Stimulated activated CD4-positive, alpha-beta T cell treated with anti-CD3 and anti-CD28 coated beads, TNF-alpha, amount 100 ng/mL, for 1 hour (primary cell): ENCODE measurements at places on chromosomes 16 and 17.

GRCh38 chr17:4956493-4957061, 5.7 kb downstream of the ENO3 start:
- DNase-seq, result no peak

GRCh38 chr17:41413982-41414381, 10.4 kb downstream of the KRT37 start:
- no peak for DNase-seq

DNA sequence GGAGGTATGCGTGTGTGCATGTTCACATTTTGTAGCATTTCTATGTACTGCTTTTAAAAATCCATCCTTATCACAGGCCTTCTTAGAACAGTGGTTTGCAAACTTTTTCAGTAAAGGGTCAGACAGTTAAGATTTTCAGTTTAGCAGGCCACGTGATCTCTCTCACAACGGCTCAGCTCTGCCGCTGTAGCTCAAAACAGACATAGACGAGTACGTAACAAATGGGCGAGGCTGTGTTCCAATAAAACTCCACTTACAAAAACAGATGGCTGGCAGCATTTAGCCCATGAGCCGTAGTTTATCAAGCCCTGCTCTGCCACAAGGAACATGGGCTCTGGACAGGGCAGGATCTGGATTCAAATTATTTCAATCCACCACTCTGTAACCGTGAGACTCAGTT, 141.8 kb downstream of the XYLT1 start:
- no peak for DNase-seq

DNA sequence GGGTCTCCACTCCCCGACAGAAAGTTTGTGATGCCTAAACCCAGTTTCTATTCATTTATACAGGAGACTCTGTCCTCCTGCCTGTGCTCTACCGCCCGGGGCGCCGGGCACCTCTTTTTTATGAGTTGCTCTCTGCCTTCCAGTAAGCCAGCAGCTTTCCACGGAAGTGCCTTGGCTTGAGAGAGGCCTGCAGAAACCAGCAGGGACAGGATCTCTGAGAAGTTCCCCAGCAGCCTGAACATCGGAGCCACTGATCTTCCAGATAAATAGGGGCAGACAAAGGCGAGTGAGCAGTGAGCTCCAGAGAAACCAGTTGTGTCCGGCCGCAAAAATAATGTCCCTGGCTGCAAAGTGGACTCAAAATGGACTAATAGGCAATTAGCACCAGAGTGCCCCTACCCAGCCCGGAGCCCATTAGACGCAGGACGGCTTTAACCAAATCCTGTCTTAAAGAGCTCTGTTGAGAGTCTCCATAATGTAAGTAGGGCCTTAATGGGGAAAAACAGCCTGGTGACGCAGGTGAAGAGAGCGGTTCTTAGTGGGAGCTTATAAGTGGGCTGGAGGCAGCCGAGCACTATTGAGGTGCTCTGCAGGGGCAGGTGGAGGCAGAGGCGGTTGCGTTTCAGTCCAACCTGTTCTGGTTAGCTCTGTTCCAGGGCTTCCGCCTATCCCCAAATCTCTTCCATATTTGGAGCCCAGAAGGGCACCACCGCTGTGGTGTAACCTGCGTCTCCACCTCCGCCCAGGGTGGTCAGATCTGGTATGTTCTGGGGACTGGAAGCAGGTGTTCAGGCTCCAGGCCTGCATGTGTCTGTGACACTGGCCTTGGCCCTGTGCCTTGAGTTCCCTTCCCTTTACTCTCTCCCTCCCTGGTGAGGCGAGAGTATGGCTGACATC, 74.1 kb downstream of the NT5M start:
- no peak for DNase-seq

- no peak for DNase-seq
Observed at GRCh38 chr17:76345377-76345974, 8.2 kb downstream of the PRPSAP1 start.

- no peak for DNase-seq
Observed at GRCh38 chr16:61419791-61420190, 616.4 kb downstream of the CDH8 start.

DNA sequence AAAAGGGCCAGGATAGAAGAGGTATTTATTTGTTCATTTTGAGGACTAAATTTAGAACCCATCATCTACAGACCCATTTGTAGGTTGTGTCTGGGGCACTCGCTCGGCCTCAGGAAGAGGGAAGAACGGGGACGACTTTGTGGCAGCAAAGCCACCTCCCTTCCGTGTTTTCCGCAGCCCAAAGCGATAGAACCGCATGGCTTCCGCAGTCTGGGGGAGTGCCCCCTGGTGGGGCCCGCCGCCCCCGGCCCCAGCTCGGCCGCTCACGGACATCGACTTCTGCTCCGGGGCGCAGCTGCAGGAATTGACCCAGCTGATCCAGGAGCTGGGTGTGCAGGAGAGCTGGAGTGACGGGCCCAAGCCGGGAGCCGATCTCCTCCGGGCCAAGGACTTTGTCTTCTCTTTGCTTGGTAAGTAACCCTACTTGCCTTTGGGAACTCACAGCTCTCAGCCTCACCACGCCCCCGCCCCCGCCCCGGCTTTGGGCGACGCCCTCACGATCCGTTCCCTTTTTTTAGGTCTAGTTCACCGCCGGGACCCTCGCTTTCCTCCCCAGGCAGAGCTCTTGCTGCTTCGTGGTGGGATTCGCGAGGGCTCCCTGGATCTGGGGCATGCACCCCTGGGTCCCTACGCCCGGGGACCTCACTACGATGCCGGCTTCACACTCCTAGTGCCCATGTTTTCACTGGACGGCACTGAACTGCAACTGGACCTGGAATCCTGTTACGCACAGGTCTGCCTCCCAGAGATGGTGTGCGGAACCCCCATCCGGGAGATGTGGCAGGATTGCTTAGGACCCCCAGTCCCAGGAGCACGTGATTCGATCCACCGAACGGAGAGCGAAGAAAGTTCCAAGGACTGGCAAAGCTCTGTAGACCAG, 681 bp downstream of the TMEM102 start:
- no peak for DNase-seq

DNA sequence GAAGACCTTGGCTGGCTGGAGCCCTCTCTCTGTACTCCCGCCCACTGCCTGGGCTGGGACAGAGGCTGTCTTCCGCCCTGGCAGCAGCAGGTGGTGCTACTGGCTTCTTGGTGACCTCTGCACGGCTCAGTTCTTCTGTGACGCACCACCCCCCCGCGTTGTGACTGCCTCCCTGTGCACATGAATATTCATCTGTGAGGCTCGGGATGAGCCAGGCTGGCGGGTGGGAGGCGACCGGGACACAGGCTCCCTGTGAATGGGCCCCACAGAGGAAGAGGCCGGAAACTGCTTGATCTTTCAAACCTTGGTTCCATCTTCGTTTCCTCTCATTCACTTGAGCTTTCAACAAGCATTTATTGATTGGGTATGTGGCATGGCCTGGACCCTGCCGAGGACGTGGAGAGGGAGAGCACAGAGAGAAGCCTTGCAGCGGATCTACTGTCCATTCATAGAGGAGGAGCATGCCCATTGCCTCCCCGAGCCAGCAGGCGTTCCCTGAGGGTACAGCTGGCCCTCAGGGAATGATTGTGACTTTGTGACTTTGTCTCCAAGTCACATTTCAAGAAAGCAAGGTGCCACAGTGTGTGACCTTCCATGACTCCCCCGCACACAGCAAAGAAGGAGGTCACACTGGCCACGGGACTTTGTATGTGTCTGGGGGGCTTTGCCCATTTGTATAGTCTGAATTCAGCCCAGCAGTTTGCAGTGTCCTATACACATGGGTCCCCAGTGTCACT, 45.0 kb downstream of the B9D1 start:
- no peak for DNase-seq

DNA sequence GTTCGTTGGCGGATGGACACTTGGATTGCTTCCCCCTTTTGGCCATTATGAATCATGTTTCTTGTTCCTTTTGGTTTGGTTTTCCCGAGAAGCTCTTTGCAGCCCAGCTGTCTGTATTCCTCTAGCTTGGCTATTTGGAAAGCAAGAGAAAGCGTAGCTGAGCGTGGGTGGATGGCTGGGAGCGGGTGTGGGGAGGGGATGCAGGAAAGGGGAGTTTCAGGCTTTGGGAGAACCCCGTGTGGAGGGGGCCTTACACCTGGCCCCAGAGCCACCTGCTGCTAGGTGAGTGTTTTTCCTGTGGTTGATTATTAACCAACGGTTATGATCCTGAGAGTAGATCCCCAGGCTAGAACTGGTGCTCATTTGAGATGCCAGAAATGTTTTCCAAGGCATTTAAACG, 103.7 kb downstream of the RAP1GAP2 start:
- DNase-seq, result no peak

DNA sequence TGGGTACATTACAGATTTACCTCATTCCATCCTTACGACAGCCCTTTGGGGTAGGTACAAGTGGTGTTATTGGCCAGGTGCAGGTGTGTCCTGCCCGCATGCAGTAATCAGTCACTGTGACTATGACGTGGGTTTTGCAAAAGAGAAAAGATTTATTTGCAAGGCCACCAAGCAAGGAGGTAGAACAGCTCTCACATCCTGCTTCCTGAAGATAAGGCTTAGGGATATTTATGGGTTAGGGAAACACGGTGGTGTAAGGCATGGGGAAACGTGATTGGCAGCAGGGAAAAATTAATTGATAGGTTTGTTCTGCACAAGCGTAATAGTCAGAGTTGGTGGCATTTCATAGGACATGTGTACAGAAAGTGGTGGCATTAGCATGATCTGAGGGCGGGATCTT, 214.8 kb downstream of the PARN start:
- no peak for DNase-seq

DNA sequence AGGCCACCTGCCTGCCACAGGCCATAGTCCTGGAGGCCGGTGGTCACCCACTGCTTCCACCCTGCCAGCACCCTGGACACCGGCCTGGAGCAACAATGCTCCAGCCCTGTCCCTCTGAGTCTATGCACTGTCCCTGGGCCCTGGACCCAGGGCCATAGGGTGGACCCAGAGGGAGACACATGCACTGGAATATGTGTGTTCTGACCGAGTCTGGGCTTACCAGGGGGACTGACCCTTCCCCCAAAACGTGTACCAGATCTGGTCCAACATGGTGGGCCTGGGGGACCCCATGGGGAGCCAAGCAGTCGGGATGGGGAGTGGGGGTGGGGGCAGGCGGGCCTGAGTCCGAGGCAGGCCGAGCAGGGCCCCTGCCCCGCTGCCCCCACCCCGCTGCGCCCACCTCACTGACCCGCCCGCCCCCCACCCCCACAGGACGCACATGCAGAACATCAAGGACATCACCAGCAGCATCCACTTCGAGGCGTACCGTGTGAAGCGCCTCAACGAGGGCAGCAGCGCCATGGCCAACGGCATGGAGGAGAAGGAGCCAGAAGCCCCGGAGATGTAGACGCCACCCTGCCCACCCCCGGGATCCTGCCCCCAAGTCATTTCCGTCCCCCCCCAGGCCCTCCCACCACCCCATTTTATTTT, 357.4 kb downstream of the SEC14L1 start:
- no peak for DNase-seq

DNA sequence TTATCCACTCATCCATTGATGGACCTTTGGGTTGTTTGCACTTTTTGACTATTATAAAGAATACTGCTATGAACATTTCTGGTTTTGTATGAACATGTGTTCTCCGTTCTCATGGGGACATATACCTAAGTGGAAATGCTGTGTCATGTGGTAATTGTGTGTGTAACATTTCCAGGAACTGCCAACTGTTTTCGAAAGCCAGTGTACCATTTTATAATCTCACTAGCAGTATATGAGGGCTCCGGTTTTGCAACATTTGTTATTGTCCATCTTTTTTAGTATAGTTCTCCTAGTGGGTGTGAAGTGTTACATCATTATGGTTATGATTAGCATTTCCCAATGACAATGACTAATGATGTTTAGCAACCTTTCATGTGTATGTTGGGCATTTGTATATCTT, 5.1 kb upstream of the TRIM25 start:
- no peak for DNase-seq

- no peak for DNase-seq
Observed at GRCh38 chr16:5971924-5972323, 874.3 kb upstream of the EEF2KMT start.

DNA sequence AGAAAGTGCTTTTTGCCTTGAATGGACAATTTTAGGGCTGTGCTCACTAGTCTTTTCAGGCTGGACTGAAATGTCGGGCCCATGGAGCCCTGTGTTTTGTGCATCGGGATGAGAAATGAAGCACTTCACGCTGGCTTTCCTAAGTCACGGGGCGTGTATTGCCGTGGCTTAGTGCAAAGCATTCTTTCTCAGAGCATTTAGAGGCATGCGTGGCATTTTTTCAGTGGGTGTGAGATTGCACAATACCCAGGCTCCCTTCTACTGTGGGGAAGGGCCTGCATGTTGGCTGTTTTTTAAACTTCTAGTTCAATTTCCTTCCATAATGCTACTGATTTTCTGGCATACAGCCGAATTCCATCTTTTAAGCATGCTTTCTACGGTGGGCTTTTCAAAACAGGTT, 12.6 kb upstream of the POLR3E start:
- no peak for DNase-seq

GRCh38 chr16:58366247-58367031, 25.8 kb upstream of the GINS3 start:
- DNase-seq, result no peak

DNA sequence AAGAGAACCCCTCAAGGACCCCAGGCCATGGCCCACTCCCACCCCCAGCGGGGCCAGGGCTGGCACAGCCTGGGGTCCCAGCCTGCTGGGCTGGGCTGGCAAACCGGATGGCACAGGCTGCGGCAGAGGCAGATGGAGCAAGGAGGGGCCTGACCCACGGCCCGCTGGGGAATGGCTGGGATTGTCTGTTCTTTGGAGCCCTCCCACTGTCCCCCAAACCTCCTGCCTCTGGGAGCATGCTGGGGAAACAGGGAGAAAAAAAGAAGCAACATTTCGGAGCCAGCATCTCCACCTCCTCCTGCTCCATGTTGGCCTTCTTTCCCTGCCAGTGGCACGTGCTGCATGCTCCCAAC, 37.1 kb upstream of the LHX1 start:
- DNase-seq, result no peak

GRCh38 chr16:66970775-66971720, 10.0 kb downstream of the CES3 start:
- no peak for DNase-seq

DNA sequence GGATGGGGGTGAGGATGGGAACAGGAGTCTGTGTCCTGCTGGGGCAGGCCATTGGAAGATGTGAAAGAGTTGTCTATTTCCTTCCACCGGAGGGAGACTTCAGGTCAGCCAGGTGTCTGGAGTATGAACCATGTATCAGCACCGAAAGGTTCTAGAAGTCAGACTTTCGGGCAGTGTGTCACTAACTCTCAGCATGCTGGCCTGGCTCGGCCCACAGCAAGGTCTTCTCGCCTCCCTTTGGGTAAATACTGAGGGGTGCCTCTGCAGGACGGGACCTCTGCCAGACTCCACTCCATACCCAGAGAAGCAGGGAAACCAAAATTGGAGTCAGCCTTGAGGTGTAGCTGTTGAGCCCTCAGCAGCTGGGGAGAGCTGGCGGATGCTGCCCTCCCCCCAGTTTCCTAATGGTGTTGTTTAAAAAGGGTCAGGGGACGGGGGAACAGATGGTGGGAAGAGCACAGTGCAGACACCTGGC, 507 bp downstream of the CIITA start:
- DNase-seq, result no peak
